ENCODE measurements at places on chromosomes 2 and 18.

- no peak for DNase-seq
- H3K27ac ChIP-seq: no peak overlapping the region
- H3K27me3 ChIP-seq: no peaks in the 10 kb centered on the region
- no peak overlapping the region for H3K4me3 ChIP-seq
Observed at GRCh38 chr2:99670768-99671734, 181.2 kb upstream of the REV1 start.

DNA sequence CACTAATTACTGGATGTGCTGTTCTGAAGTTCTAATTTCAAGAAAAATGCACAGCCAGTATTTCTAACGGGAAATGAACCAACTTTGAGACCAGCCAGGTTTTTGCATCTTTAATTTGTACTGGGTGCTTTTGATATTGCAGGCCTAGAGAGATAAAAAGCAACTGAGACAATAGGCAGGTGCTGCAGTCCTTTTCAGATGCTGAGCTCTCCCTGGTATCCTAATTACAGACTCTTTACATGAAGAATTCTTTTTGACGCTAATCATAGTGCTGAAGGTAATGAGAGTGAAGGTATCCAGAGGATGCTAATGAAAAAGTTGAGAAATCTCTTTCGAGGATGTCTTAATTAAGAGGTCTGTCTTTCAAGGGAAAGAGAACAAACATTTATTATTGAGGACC lies 85.1 kb downstream of the SERPINB8 start:
- no peaks in the 10 kb centered on the region for H3K27me3 ChIP-seq
- H3K27ac ChIP-seq: no peak overlapping the region
- H3K4me3 ChIP-seq: no peak overlapping the region
- no peak for DNase-seq
- no peaks in the 10 kb centered on the region for H3K4me1 ChIP-seq

- H3K4me1 ChIP-seq: no peaks in the 10 kb centered on the region
- no peaks in the 10 kb centered on the region for H3K27me3 ChIP-seq
- no peak for DNase-seq
Observed at GRCh38 chr18:36899289-36899688, 70.4 kb downstream of the KIAA1328 start.

- peaks cover 27% of the 10 kb centered on the region for H3K4me1 ChIP-seq
- H3K27me3 ChIP-seq: no peaks in the 10 kb centered on the region
- DNase-seq: no peak
- no peak overlapping the region for H3K27ac ChIP-seq
Observed at GRCh38 chr2:30450025-30450424, 3.0 kb downstream of the LCLAT1 start.

GRCh38 chr18:70461323-70462077 lies 172.7 kb downstream of the SOCS6 start:
- no peak overlapping the region for H3K27ac ChIP-seq
- H3K27me3 ChIP-seq: no peaks in the 10 kb centered on the region
- no peak overlapping the region for H3K4me3 ChIP-seq
- H3K36me3 ChIP-seq: no peaks in the 10 kb centered on the region
- DNase-seq: no peak

DNA sequence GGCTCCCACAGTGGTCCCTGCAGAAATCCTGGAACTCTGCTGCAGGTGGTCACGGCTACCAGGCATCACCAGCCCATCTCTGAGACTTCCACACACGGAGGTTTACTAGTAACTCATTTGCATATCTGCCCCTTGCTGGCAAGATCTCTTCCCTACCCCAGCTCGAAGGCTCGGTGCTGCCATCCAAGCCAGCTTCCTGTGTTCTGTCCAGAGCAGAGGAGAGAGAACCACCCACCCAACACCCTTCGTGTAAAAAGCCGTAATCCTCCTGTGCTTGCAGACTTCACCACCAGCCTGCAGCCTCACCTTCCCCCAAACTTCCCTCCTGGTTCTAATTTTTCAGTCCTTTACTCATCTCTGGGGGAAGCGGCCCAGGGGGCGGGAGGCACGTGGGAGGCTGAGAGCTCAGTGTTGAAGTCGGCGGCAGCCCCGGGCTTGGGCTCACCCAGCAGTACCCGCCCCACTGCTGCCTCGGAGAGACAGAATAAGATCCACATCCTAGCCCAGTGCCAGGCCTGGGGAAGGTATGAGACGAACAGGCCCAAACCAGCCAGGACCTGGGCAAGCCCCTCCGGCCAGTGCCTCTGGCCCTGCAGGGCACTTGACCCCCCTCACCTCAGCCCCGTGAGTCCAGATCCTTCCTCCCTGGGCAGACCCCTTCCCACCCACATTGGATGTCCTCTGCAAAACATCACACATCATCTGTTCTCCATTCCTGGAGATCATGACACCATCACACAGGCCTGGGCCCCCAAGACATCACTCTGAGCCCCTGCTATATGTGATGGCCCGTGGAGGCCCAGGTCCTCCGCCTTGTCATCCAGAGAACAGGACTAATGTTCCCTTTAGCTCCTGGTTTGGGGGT lies 145.8 kb upstream of the ID2 start:
- no peaks in the 10 kb centered on the region for H3K36me3 ChIP-seq
- H3K27ac ChIP-seq: peak overlapping the region; percentile 69
- peaks cover 60% of the 10 kb centered on the region for H3K4me1 ChIP-seq
- H3K27me3 ChIP-seq: no peaks in the 10 kb centered on the region
- H3K4me3 ChIP-seq: no peak overlapping the region
- no peak for DNase-seq

DNA sequence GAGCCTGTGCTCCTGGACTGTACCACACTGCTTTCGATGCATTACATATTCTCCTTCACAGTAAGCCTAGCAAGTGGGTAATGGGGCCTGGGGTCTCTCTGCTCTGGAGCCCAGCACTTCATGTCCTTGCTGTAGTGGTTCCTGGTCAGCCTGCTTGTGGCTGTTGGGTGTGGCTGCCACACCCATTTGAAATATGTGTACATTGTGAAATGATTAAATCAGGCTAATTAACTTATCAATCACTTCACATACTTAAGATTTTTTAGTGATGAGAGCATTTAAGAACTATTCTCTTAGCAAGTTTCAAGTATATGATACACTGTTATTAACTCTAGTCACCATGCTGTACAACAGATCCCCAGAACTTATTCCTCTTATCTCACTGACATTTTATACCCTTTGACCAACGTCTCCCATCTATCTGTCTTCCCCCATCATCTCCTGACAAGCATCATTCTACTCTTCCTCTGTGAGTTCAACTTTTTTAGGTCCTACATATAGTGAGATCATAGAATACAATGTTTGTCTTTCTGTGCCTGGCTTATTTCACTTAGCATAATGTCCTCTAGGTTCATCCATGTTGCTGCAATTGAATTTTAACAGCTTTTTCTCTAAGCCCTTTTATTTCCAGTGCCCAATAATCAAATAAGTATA lies 92.1 kb downstream of the LYPD6 start:
- H3K27ac ChIP-seq: no peak overlapping the region
- no peak for DNase-seq
- H3K4me1 ChIP-seq: no peaks in the 10 kb centered on the region
- no peaks in the 10 kb centered on the region for H3K27me3 ChIP-seq
- H3K36me3 ChIP-seq: no peaks in the 10 kb centered on the region

DNA sequence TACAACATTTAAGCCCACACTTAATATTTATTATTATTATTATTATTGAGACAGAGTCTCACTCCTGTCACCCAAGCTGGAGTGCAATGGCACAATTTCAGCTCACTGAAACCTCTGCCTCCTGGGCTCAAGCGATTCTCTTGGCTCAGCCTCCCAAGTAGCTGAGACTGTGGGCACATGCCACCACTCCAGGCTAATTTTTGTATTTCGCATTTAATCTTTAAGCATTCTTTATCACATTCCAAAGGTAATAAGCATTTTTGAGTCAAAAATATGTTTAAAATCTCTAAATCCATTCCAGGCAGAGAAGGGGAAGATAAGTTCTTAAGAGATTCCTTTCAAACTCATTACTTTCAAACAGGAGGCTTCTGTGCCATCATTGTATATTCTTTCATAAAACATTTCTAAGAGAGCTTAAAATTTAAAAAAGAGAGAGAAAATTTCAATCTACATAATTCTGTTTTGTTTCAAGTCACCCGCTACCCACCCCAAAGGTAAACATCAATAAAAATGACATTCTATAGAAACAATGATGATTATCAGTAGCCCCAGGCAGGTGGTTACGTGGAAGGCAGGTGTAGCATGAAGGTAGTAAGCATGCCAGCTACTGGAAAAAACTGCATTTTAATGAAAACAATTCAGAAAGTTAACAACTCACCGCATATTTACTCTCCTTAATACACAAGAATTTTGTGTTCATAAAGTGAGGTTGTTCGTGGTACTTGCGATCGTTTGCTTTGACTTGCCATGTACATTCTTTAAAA lies 84.4 kb upstream of the NARS1 start:
- no peak for DNase-seq
- no peaks in the 10 kb centered on the region for H3K27me3 ChIP-seq
- peaks cover 3% of the 10 kb centered on the region for H3K36me3 ChIP-seq

GRCh38 chr2:33168425-33168824 lies 221.7 kb downstream of the LTBP1 start:
- H3K4me1 ChIP-seq: peaks cover 8% of the 10 kb centered on the region
- H3K4me3 ChIP-seq: no peak overlapping the region
- no peaks in the 10 kb centered on the region for H3K36me3 ChIP-seq
- H3K27me3 ChIP-seq: no peaks in the 10 kb centered on the region
- DNase-seq: no peak

GRCh38 chr2:85788603-85789002 lies 34.8 kb downstream of the ATOH8 start:
- DNase-seq: no peak
- H3K36me3 ChIP-seq: peaks cover 16% of the 10 kb centered on the region
- no peak overlapping the region for H3K27ac ChIP-seq
- H3K4me1 ChIP-seq: peaks cover 49% of the 10 kb centered on the region

DNA sequence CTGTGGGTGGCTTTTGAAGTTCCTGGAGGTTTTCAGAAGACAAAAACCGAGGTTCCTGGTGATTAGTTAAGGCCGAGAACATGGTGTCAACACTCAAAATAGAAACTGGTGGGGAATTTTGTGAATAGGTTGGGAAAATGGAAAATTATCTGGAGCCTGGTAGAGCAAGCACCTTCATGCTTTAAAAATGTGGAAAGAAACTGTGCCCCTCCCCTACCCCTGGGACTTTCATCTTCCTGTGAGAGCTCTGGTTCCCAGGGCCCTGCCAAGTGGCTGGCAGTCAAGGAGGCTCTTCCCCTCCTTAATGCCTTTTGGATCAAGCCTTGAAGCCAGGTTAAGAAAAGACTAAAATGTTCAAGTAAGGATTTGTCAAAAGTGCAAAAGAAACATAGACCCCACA lies 1.9 kb upstream of the CRACDL start:
- H3K4me3 ChIP-seq: no peak overlapping the region
- no peaks in the 10 kb centered on the region for H3K27me3 ChIP-seq
- no peaks in the 10 kb centered on the region for H3K36me3 ChIP-seq
- no peak overlapping the region for H3K27ac ChIP-seq

DNA sequence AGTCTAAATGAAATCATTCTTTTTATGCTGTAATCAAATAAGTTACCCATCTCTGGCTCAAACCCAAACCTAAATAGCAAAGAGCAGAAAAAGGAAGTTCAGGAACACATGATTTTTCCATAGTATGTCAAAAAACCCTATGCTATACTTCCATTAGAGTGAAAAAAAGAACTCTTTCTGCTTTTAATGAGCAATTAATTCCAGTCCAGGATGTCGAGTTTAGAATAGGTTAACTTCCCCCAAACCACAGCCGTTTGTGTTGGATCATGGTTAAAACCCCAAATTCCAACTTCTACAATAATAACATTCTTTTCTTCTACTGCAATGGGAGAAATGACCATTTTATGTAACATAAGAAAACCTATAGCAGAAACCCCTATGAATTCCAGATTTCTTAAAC lies 171.1 kb upstream of the NRP2 start:
- no peak overlapping the region for H3K27ac ChIP-seq
- H3K36me3 ChIP-seq: no peaks in the 10 kb centered on the region
- H3K4me1 ChIP-seq: no peaks in the 10 kb centered on the region
- no peaks in the 10 kb centered on the region for H3K27me3 ChIP-seq
- DNase-seq: no peak
- no peak overlapping the region for H3K4me3 ChIP-seq

DNA sequence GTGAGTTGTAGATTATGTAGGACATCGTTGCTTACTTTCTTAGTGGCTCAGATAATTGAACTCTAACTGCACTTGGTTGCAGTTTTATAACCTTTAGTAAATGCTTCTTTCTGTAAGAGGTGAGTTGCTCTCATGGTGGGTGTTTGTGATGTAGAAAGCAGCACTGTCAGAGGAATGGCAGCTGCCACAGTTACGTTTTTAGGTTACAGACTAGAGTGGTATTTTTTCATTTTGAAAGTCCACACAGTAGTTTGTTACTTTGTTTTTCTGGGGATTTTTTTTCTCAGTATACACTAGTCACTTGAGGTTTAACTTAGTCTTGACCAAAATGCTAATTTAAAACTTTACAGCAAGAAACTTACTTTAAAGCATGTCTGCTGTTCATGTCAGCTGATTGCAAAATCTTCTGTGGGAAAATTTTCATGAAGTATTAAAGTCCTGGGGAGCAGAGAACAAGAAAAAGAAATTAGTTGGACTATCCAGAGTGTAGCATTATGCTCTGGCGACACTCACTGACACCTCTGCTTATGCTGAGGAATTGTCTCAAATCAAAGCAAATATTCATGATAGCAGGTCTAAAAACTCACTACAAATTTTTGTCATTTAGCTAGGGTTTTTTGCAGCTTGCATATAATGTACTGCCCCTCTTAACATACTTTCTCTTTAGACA lies 14.8 kb downstream of the AFTPH start:
- H3K4me3 ChIP-seq: no peak overlapping the region
- DNase-seq: no peak
- H3K4me1 ChIP-seq: peaks cover 26% of the 10 kb centered on the region
- H3K36me3 ChIP-seq: no peaks in the 10 kb centered on the region
- no peak overlapping the region for H3K27ac ChIP-seq

DNA sequence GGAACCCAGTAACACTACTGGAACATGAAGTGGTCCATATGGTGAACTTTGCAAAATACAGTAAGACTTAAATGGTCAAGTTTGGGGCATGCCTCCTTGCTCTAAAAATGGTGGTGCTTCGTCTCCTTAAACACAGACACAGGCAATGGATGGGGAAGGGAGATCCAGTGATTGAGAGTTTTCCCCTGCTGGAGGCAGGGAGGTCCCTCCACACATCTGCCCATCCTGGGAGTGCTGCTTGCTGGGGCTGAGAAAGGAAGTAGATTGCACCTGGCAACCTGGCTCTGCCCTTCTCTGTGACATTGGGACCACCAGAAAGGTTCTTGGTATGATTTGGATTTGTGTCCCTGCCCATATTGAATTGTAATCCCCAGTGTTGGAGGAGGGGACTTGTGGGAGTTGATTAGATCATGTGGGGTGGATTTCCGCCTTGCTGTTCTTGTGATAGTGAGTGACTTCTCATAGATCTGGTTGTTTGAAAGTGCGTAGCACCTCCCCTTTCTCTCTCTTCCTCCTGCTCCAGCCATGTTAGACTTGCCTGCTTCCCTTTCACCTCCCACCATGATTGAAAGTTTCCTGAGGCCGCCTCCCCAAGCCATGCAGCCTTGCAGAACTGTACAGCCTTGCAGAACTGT lies 35.4 kb upstream of the SKOR2 start:
- H3K27me3 ChIP-seq: no peaks in the 10 kb centered on the region
- H3K27ac ChIP-seq: no peak overlapping the region
- DNase-seq: peak; percentile 62
- H3K4me3 ChIP-seq: no peak overlapping the region
- H3K4me1 ChIP-seq: no peaks in the 10 kb centered on the region

Data from vagina (tissue), 2 donors.